IMR-90 (cell line): ENCODE measurements at places on chromosomes 1 and 21.

GRCh38 chr21:27805696-27806095 is 838.8 kb upstream of the ADAMTS5 start:
- H3K4me3 ChIP-seq, result no peak overlapping the region
- H3K27me3 ChIP-seq, result no peaks in the 10 kb centered on the region
- no peaks in the 10 kb centered on the region for H3K36me3 ChIP-seq
- H3K4me1 ChIP-seq, result peaks cover 2% of the 10 kb centered on the region

- H3K27ac ChIP-seq, result no peak overlapping the region
- peaks cover 6% of the 10 kb centered on the region; the same call in 1 of the 2 replicates for H3K4me1 ChIP-seq
- no peaks in the 10 kb centered on the region for H3K36me3 ChIP-seq
- no peak for DNase-seq
Observed at GRCh38 chr1:63829349-63830327, 55.8 kb downstream of the ROR1 start.

- no peaks in the 10 kb centered on the region for H3K4me1 ChIP-seq
- H3K27me3 ChIP-seq, result peaks cover 31% of the 10 kb centered on the region
- no peak overlapping the region for H3K4me3 ChIP-seq
- H3K36me3 ChIP-seq, result no peaks in the 10 kb centered on the region
Observed at GRCh38 chr1:159821171-159821867, 5.4 kb upstream of the SLAMF8 start.

DNA sequence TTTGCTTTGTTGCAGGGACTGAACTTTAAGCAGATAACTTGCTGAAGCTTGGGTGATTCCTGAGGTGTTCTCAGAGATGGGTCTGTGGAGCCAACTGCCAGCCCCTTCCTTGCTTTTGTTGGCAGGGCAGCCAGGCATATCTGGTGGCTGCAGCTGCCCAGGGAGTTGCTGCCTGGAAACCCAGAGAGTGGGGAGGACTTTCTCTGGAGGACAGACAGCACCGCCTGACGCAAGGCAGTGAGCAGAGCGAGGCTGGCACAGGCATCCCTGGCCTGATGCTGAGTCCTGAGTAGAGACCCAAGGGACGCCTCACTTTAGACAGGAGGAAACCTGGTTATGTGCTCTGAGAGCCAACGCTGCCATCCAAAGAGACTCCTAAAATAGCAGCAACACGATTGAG is 9.8 kb upstream of the OLFML2B start:
- no peaks in the 10 kb centered on the region for H3K4me1 ChIP-seq
- no peaks in the 10 kb centered on the region for H3K36me3 ChIP-seq
- H3K27ac ChIP-seq, result no peak overlapping the region
- DNase-seq, result no peak

DNA sequence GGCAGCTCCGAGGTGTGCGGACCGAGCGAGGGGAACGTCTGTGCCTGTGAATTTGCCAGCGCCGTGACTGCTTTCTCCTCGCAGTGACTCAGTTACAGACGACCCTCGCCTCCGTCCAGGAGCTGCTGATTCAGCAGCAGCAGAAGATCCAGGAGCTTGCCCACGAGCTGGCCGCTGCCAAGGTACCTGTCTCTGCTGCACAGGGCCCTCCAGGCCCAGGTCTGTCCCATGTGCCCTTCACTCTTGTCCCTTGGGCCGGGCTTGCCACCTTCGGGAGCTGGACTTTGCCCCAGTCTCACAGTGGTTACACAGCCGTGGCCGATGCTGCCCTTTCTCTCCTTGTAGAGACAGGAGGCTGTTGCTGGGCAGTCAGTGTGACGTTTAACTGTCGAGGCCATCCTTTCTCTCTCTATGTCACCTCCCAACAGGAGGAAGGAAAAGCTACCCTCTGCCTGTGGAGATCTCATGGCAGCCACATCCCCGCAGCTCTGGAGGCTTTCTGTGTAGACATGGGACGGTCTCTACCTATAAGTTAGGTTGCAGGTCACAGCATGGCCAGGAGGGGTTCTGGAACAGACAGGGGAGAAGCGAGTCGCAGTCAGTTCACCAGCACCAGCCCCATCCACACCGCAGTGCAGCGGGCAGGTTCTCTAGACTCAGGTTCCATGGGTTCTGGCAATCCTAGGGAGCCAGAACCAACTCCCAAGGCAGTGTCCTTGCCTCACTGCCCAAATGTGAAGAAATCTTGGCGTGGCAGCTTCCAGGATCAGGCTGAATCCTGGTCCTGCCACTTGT is 149.7 kb downstream of the PEX14 start:
- H3K4me1 ChIP-seq, result no peaks in the 10 kb centered on the region
- no peak for DNase-seq
- H3K27ac ChIP-seq, result no peak overlapping the region
- H3K36me3 ChIP-seq, result peaks cover 24% of the 10 kb centered on the region
- H3K4me3 ChIP-seq, result no peak overlapping the region

DNA sequence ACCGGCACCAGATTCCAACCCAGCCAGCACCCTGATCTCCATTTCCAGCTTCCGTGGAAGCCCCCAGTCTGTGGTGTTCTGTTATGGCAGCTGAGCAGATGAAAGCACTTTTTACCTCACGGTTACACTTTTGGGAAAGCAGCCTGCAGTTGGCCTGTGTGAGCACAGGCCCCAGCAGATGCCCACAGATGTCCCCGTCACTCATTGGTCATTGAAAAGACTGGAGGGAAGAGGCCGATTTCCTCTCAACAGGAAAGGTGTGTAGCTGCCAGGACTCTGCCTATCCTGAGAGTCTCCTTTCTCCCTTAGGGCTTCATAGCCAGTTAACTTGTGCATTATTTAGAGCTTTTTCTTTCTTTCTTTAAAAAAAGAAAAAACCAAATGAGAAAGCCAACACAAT is 123.0 kb downstream of the PCBP3 start:
- no peaks in the 10 kb centered on the region for H3K27me3 ChIP-seq
- DNase-seq, result no peak
- no peak overlapping the region for H3K4me3 ChIP-seq
- H3K36me3 ChIP-seq, result no peaks in the 10 kb centered on the region
- H3K4me1 ChIP-seq, result peaks cover 1% of the 10 kb centered on the region

- DNase-seq, result peak; percentile 75
- H3K4me1 ChIP-seq, result peaks cover 3% of the 10 kb centered on the region; the same call in 1 of the 2 replicates
- H3K27me3 ChIP-seq, result peaks cover 2% of the 10 kb centered on the region; the same call in 1 of the 2 replicates
- H3K4me3 ChIP-seq, result no peak overlapping the region
- H3K27ac ChIP-seq, result no peak overlapping the region
Observed at GRCh38 chr1:35660581-35661473, 19.5 kb upstream of the PSMB2 start.

- peaks cover 3% of the 10 kb centered on the region for H3K4me1 ChIP-seq
- no peak overlapping the region for H3K4me3 ChIP-seq
- H3K27me3 ChIP-seq, result peaks cover 20% of the 10 kb centered on the region
- peak overlapping the region; percentile 55; the same call in 1 of the 2 replicates for H3K27ac ChIP-seq
- DNase-seq, result peak; percentile 11
Observed at GRCh38 chr1:114299331-114299975, 145.8 kb upstream of the SYT6 start.

GRCh38 chr1:212928323-212929291 is 21.7 kb upstream of the VASH2 start:
- no peaks in the 10 kb centered on the region for H3K36me3 ChIP-seq
- peak; percentile 36 for DNase-seq
- H3K27me3 ChIP-seq, result peaks cover 10% of the 10 kb centered on the region
- peaks cover 5% of the 10 kb centered on the region; the same call in 1 of the 2 replicates for H3K4me1 ChIP-seq
- H3K27ac ChIP-seq, result no peak overlapping the region

- peak; percentile 42 for DNase-seq
- no peaks in the 10 kb centered on the region for H3K27me3 ChIP-seq
- H3K27ac ChIP-seq, result peak overlapping the region; percentile 81
- no peaks in the 10 kb centered on the region for H3K36me3 ChIP-seq
- peaks cover 3% of the 10 kb centered on the region; the same call in 1 of the 2 replicates for H3K4me1 ChIP-seq
Observed at GRCh38 chr21:37266515-37267221, 466 bp downstream of the VPS26C start.

- no peaks in the 10 kb centered on the region for H3K36me3 ChIP-seq
- no peak overlapping the region for H3K4me3 ChIP-seq
- no peak overlapping the region for H3K27ac ChIP-seq
Observed at GRCh38 chr1:245277276-245277675, 122.5 kb downstream of the KIF26B start.

- H3K4me3 ChIP-seq, result no peak overlapping the region
- H3K4me1 ChIP-seq, result no peaks in the 10 kb centered on the region
- no peak overlapping the region for H3K27ac ChIP-seq
- H3K36me3 ChIP-seq, result no peaks in the 10 kb centered on the region
- H3K27me3 ChIP-seq, result peaks cover 67% of the 10 kb centered on the region
Observed at GRCh38 chr1:18629659-18630510, 761 bp upstream of the PAX7 start.

GRCh38 chr21:31151156-31152045 is 113.1 kb upstream of the KRTAP19-8 start:
- no peaks in the 10 kb centered on the region for H3K36me3 ChIP-seq
- H3K4me3 ChIP-seq, result no peak overlapping the region
- DNase-seq, result no peak
- no peaks in the 10 kb centered on the region for H3K4me1 ChIP-seq
- H3K27me3 ChIP-seq, result no peaks in the 10 kb centered on the region

GRCh38 chr1:13900583-13900982 is 200.6 kb downstream of the PRDM2 start:
- H3K4me1 ChIP-seq, result no peaks in the 10 kb centered on the region
- H3K27me3 ChIP-seq, result no peaks in the 10 kb centered on the region
- no peak overlapping the region for H3K4me3 ChIP-seq
- H3K27ac ChIP-seq, result no peak overlapping the region
- no peak for DNase-seq

- no peak overlapping the region for H3K27ac ChIP-seq
- no peaks in the 10 kb centered on the region for H3K4me1 ChIP-seq
- peaks cover 2% of the 10 kb centered on the region; the same call in 1 of the 2 replicates for H3K27me3 ChIP-seq
- no peak for DNase-seq
- H3K36me3 ChIP-seq, result no peaks in the 10 kb centered on the region
- H3K4me3 ChIP-seq, result no peak overlapping the region
Observed at GRCh38 chr1:6071219-6071618, 25.5 kb downstream of the KCNAB2 start.

- H3K4me1 ChIP-seq, result no peaks in the 10 kb centered on the region
- H3K4me3 ChIP-seq, result no peak overlapping the region
- H3K36me3 ChIP-seq, result no peaks in the 10 kb centered on the region
- no peaks in the 10 kb centered on the region for H3K27me3 ChIP-seq
Observed at GRCh38 chr1:43220905-43221778, 48.6 kb upstream of the TMEM125 start.

- H3K36me3 ChIP-seq, result no peaks in the 10 kb centered on the region
- no peaks in the 10 kb centered on the region for H3K27me3 ChIP-seq
- H3K27ac ChIP-seq, result no peak overlapping the region
- DNase-seq, result no peak
Observed at GRCh38 chr1:172239901-172240300, 180.6 kb upstream of the C1orf105 start.

GRCh38 chr1:208213786-208214185 is 30.4 kb downstream of the PLXNA2 start:
- no peaks in the 10 kb centered on the region for H3K36me3 ChIP-seq
- no peaks in the 10 kb centered on the region for H3K27me3 ChIP-seq
- H3K4me3 ChIP-seq, result no peak overlapping the region
- H3K27ac ChIP-seq, result no peak overlapping the region
- DNase-seq, result no peak

DNA sequence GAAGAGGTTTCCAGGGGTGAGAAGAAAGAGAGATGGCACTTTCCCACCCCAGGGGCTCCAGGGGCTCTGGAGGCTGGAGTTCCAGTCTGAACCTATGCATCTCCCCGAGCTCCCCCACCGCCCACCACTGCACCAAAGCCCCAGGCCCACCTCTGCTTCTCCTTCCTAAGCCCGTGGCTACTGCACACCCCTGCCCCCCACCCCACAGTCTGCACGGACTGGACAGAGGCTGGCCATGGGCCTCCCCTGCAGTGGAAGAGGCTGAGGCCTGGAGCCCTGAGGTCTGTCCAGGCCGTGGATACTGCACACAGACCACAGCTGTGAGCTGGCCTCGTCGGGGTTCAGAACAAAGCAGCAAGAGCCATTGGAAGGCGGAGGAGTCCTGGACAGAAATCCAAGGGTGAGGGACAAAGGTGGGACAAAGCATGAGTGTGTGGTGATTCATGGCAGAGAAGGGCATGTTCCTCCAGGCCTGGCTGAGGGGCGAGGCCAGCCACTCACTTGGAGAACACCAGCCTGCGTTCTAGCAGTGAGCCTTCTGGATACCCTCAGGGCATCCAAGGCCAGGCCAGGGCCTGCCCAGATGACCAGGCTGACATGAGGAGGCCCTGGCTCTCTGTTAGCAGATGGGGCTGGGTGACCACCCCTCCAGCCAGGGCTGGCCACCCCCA is 244.8 kb upstream of the VAMP3 start:
- H3K4me1 ChIP-seq, result peaks cover 8% of the 10 kb centered on the region
- no peaks in the 10 kb centered on the region for H3K27me3 ChIP-seq
- H3K4me3 ChIP-seq, result no peak overlapping the region
- H3K27ac ChIP-seq, result no peak overlapping the region
- DNase-seq, result no peak

DNA sequence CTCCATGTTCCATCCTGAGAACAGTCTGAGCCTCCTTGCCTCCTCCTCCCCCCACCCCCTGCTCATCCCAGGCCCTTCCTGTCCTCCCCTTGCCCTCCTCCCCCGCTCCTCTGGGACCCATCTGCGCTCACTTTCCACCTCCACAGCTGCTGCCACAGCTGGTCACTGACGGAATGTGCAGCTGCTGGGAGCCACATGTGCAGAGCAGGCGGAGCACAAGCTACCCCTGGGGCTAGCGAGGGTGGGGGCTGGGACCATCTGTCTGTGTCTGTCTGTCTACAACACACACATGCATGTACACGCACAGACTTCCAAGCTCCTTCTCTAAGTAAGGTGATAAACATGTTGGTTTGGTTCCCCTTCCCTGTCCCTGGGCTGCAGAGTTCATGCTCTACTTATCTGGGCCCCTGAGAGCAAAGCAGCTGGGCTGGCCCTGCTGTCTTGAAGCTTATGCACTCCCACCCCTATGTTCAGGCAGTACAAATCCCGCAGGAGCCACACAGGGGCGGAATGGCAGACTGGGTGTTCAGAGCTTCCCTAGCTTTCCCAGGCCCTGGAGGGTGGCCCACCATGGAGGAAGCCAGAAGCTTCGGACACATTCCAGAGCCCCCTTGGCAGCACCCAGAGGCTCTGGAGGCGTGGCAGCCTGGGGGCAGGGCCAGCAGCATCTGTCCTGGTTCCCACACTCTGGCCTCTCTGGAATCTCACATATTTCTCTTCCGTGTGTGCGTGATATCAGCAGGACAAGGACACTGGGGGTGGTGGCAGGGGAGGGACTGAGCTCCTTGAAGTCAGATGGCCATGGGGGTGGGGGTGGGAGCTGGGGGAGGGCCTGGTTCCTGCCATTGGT is 7.0 kb upstream of the HEYL start:
- no peaks in the 10 kb centered on the region for H3K36me3 ChIP-seq
- DNase-seq, result peak; percentile 79
- peaks cover 13% of the 10 kb centered on the region for H3K4me1 ChIP-seq
- no peak overlapping the region for H3K4me3 ChIP-seq
- H3K27ac ChIP-seq, result peak overlapping the region; percentile 1; the same call in 1 of the 2 replicates

GRCh38 chr1:165717918-165718515 is 19.7 kb upstream of the ALDH9A1 start:
- no peak overlapping the region for H3K4me3 ChIP-seq
- H3K36me3 ChIP-seq, result no peaks in the 10 kb centered on the region
- H3K4me1 ChIP-seq, result no peaks in the 10 kb centered on the region
- peak; percentile 71 for DNase-seq

- peak; percentile 43 for DNase-seq
- no peaks in the 10 kb centered on the region for H3K27me3 ChIP-seq
- H3K36me3 ChIP-seq, result no peaks in the 10 kb centered on the region
- H3K27ac ChIP-seq, result peak overlapping the region; percentile 28; the same call in 1 of the 2 replicates
- no peak overlapping the region for H3K4me3 ChIP-seq
Observed at GRCh38 chr1:208047476-208047934, 136.6 kb upstream of the CD34 start.

GRCh38 chr1:188769936-188770335 is 1707.7 kb downstream of the BRINP3 start:
- no peak overlapping the region for H3K27ac ChIP-seq
- H3K4me3 ChIP-seq, result no peak overlapping the region
- no peaks in the 10 kb centered on the region for H3K27me3 ChIP-seq
- no peak for DNase-seq

GRCh38 chr1:230610589-230610988 is 31.7 kb upstream of the COG2 start:
- no peaks in the 10 kb centered on the region for H3K4me1 ChIP-seq
- no peaks in the 10 kb centered on the region for H3K27me3 ChIP-seq
- H3K36me3 ChIP-seq, result no peaks in the 10 kb centered on the region
- no peak for DNase-seq
- H3K4me3 ChIP-seq, result no peak overlapping the region
